CD4-positive, alpha-beta T cell treated with Interleukin-12 subunit alpha and Interleukin-12 subunit beta, for 1 hour (primary cell): ENCODE measurements at places on chromosomes 11 and 22.
A peak's percentile ranks its signal among the peaks of the same experiment; 100 is the strongest.

- DNase-seq: no peak
Measured at GRCh38 chr11:27860811-27861210, 160.6 kb upstream of the BDNF start.

GRCh38 chr11:17443000-17443399 is 33.6 kb downstream of the ABCC8 start:
- no peak for DNase-seq

GRCh38 chr11:57787006-57787604 is 25.5 kb downstream of the CTNND1 start:
- DNase-seq: no peak

DNA sequence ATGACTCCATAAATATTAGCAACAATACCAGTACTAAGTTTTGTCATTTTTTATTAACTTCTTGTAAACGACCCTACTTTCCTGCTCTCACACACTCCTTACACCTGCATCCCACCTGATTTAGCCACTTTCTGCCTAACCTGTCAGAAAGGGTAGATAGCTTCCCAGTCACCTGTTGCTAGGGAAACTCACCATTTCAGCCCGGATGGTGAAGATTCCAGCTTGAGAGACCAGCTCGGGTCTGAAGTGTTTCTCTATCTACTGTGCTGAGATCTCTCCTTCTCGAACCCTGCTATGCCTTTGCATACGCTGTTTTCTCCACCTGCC is at the start of gene PARVG:
Gene PARVG (plus strand): TSS at position 220 of the 327 bp plus-strand sequence. CDS start 2,405 bp downstream, outside the sequence.
- DNase-seq: peak; percentile 72

DNA sequence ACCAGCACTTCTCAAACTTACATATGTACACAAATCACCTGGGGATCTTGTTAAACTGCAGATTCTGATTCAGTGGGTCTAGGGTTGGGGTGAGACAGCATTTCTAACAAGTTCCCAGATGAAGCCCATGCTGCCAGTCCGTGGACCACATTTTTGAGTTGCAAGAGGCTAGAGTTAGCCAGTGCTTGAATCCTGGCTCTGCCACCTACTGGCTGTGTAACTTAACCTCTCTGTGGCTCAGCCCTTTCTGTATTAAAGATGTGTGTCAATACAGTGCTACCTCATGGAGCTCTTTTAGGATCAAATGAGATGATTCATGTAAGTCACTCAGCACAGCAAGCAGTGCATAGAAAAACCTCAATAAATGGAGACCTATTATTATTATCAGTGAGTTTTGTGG is 90.2 kb upstream of the ISX start:
- DNase-seq: no peak

DNA sequence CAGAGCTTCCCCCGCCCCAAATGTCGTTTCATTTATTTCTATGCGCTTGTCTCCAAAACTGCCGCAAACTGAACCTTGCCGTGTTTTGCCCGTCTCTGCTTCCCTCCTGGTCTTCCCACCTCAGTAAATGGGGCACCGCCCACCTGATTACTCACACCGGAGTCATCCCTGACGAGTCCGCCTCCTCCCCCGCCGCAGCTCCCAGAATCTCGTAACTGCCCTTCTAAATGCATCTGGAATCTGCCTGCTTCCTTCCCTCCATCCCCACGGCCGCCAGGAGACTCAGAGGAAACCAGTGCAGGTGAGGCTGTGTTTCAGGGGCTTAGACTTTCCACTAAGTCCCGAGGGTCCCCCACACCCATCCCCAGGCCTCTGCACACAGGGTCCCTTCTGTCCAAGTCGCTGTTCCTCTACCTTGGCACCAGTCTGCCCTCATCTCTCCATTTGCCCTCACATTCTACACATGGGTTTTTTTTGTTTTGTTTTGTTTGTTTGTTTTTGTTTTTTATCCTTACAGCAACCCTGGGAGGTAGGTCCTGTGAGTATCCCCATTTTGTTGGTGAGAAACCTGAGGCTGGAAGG is 62.6 kb upstream of the PHF21B start:
- no peak for DNase-seq

DNA sequence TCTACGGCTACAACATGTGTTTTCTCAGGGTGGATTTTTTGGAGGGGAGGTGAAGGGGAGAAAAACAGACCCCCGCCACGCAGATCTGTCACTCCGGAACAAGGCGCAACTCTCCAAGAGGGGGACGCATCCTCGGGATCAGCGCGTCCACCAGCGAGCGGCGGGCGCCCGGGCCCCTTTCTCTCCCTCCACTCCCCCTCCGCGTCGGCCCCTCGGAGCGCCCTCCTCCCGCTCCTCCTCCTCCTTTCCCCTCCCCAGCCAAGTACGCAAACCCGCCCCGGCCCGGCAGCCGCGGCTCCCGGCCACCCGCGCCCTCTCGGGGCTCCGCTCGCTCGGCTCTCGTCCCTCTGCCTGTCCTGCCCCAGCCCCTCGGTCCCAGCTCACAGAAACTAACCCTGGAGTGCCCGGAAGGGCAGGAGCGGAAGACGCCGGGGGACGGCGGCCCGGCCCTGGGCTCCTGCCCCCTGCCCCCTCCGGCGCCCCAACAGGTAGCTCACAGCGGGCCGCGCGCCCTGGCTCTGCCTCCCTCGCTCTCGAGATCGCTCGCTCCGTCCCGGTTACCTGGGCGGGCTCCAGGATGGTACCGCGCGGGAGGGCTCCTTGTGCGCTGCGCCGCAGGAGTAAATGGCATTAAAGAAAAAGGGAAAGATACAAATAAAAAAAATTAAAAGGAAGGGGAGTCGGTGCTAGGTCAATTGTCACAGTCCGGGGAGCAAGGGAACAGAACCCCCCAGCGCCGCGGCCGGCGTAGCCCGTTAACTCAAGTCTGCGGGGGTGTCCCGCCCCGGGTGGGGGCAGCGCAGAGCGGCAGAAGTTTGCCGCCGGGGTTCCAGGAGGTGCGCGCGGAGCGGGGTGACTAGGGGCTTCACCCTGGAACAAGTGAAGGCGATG is 131.4 kb upstream of the C11orf58 start:
- no peak for DNase-seq

DNA sequence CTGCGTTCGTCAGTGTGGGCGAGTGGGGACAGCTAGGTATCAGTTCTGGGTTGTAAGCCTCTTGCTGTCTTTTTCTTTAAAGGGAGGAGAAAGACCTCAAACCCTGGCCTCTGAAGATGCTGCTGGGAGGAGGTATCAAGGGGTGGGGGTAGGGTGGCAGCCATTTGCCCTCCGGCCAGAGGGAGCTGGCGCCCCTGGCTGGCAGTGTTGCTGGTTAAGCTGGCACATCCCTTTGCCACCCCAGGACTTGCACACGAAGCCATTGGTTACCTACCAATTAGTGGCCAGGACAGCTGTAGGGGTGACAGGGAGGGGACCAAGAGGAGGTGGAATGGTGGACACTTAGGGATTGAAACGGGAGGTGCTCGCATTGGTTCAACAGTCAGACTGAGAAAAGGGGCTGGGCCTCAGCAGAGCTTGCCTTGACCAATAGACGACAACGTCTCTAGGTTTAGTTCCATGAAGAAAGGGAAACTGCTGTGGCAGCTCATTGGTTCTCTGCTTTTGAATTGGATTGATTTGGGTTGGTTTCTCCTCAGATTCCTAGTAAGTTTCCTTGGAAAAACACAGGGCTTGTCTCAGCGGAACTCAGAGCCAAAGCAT is 77.9 kb downstream of the ST3GAL4 start:
- DNase-seq: no peak

- no peak for DNase-seq
Measured at GRCh38 chr11:130212431-130212961, 52.9 kb downstream of the ST14 start.
